ENCODE measurements at places on chromosomes 4 and X.

DNA sequence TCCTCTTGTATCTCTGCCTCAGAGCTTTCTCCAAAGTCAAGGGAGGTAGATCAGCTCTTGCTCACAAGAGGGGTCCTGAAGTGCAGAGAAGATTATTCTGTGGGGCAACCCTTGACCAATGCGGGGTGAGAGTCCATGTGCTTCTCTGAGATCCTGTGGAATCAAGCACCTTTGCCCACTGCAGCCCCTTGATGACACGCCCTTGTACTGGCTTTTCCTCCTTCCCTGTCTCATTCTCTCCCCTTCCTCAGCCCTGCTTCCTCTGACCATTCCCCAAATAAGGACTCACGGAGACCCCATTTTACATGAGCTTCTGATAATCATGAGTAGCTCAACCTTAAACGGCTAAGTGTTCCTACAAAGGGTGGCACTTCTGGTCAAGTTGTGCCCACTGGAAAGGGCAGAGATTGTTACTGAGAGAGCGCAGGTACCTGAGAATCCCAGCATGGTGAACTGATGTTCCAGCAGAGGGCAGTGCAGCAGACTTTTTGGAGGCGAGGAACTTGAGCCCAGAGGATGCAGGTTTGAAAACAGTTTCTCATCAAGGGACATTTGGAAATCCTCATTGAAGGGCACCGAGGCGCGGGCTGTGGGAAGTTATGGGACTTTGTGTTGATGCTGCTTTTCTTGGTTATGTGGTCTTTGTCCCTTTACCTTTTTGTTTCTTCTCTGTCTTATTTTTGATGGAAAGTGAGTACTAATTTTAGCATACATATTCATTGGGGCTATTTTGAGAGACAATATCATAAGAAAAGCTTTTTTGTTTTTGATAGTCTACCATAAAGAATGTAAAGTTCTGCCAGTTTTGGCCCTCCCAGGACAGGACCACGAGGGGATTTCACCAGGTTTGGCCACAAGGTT is 201.3 kb downstream of the RBM46 start:
- peak; percentile 60 for DNase-seq

DNA sequence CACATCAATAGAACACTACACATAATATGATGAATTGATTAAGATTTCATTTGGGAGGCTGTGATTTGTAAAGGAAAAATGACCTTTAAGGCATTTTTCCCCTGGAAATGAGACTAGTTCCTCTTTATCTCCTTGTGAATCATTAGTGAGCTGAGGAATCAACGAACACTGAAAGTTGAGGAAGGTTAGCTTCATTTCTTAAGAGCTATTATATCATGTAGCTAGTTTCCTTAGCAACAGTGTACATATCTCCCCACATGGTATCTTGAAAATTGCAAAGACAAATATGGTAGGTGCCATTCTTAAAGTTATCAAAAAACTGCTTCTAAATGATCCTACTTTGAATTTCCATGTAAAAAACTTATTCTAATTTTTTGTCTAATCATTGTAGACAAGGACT is 127.5 kb upstream of the NRK start:
- DNase-seq: no peak

GRCh38 chr4:188061083-188061482 is 48.3 kb downstream of the TRIML2 start:
- DNase-seq: no peak

GRCh38 chrX:148416142-148416541 is 84.3 kb upstream of the AFF2 start:
- peak; percentile 21 for DNase-seq

DNA sequence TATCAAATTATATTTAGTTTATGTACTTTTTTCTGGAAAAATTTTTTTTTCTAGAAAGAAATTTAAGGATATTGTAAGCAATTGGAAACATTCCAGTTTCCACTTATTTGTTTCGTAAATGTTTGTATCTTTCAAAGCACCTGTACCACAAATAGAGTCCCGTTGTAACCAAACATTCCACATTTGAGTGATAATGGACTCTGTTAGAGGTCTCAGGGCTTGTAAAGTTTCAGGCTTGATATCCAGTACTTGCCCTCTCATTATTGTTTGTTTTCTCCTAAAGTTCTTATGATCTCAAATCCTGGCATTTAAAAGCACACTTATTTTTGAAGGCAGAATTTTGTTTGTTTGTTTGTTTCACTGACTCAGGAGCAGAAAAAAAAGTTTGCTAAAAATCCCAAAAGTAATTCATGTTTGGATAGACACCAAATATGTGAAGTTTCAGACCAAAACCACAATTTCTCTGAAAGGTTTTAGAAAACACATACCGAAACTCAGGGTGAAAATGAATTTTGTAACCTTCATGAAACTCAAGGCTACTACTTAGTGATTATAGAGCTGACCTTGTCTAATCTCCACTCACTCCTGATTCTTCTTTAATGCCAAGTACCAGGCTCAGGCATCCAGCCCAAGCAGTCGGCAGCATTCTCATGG is 5.7 kb upstream of the TMEM192 start:
- DNase-seq: no peak

DNA sequence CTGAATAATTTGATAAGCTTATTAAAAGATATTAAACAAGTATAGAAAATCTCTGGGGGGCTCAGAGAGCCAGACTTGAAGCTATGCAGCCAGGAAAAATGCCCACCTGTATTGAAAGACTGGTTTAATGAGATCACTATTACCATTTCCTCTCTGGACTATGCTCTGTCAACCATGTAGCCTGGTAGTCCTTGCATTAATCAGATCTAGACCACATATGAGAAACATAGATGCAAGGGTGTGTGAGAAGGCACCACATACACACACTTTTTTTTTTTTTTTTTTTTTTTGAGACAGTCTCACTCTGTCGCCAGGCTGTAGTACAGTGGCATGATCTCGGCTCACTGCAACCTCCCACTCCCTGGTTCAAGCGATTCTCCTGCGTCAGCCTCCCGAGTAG is 75.9 kb upstream of the ATP8A1 start:
- no peak for DNase-seq

DNA sequence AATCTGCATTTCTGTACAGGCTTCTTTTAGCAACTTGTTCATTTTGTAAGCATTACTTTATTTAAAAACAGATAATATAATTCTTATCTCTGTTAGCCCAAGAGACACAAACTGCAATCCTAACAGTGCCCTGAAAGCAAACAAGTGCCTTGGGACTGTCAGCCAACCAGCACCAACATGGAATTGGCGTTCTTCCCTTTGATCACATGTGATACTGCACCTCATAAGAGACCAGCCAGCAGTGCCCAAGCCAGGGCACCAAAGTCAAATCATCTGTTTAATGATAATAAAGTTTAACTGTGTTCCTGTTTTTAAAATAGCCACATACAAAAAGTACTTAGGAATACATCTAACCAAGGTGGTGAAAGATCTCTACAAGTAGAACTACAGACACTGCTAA is 223.2 kb downstream of the PRDM5 start:
- DNase-seq: no peak

DNA sequence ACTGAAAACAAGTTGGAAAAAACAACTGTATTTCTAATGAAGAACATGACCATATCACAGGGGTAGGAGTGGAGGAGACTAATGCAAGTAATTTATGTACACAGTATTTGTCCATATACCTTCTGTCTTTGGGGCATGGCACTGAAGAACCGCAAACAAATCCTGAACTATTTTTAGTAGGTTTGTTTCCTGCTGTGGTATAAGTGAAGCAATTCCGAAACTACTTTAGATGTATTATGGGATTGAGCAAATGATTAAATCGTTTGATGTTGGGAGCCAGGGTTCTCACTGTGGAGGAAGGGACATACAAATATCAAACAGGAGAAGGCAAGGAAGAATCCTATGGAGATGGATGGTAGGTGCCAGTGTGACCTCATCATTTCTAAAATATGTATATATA is 18.9 kb upstream of the SH3KBP1 start:
- DNase-seq: no peak

DNA sequence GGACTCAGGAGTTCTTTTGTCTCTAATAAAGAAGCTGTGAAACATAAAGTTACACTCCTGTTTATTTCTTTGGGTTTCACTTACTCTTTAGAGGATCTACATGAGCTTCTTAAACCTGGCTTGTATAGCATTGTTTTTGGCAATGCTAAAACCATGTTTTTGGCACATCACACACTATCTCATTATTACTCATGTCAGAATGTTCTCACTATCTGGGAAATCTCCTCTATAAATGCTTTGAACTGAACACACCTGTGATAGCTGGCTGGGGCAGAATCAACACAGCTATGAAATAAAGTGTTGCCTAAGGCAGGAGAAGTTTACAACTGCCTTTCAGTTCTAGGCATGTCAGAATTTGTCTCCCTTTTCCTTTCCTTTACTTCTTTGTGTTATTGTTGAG is 52.6 kb downstream of the SULT1B1 start:
- DNase-seq: no peak

GRCh38 chrX:110050901-110051300 is 48.0 kb downstream of the TMEM164 start:
- no peak for DNase-seq

DNA sequence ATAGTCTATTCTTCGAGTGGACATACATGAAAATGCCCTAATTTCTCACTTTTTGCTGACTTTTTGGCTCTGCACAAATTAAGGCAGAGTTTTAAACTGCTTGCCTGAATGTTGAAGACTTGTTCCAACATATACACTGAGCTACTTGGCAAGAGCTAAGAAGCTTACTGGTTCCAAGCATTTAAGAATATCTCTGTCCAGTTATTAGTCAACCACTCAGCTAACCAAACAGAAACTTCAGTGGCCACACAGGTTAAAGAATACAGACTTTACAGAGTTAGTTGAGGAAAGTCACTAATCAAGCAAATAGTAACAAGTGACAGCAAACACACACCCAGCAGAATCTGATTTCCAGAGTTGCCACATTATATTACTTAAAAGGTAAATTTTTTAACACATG is 35.5 kb downstream of the AMER1 start:
- DNase-seq: no peak

- DNase-seq: no peak
Observed at GRCh38 chrX:136215559-136215958, 35.6 kb downstream of the MAP7D3 start.

DNA sequence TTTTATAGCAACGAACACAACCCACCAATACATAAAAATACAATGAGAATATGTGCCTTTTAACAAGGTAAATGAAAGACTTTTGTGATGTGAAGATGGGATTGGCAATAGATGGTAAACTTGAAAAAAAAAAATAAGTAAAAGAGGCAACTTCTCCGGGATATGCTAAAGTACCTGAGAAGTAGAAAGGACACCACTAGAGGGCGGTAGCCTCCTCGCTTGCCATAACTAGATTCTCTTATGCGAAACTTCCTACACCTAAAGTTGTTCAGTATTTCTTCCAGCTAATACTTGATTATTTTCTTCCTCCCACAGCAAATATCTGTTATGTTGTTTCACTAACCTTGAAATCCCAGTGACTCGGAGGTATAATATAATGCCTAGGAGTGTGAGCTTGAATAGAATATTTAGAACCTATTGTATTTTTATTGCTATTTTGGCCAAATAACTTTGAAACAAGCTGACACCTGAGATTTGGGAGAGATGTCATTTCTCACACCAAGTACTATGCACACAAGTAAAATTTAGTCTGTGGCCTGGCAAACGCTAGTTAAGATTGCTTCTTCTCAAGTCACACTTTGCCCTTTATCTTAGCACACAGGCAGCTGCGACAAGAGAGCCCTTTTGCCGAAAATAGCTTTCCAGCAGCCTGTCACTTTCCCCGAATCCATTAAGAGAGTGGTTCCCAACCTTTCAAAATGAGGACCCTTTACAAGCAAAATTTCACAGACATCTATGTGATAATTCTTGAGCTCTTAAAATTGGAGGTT is 44.9 kb upstream of the PDLIM5 start:
- peak; percentile 88 for DNase-seq

- DNase-seq: no peak
Observed at GRCh38 chr4:172674811-172675210, 493.8 kb upstream of the GALNT7 start.

DNA sequence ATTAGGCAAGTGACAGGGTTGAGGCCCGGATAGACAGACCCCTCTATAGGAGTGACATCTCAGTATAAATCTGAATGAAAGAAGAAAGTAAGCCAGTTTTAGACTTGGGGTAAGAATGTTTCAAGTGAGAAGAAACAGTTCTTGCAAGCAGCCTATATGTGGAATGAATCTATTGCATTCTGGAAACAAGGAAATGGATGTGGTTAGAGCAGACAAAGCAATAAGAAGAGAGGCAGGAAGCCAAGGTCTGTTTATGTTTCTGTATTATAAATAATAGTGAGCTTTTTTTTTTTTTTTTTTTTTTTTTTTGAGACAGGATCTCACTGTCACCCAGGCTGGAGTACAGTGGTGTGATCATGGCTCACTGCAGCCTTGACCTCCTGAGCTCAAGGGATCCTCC is 255.8 kb downstream of the UNC5C start:
- DNase-seq: no peak

DNA sequence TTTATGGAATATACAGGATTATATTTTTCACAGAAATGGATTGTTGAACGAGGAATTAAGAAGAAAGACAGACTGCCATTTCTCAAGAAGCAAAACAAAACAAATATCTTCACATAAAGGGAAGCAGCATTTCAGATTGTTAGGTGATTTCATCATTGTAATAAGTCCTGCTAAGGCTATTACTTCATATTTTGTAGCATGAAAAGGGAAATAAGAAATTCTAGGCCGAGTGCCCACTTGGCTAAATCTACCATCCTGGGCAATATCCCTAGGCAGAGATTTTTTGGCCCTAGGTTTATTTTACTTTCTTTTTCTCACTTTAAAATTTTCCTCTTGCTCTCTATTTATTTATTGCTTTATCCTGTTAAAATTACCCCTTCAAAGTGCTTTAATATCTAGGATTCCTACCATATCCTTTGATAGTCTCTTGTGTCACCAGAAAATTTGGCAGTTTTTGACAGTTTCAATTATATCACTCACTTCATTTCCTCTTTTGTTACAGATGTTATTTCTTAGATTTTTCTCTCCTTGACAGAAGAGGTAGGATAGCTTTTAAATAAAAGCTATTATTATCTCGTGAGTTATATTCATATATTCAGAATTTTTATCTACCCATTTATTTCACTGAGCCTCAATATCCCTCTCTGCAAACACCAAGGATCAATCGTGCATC is 142.3 kb downstream of the PDGFC start:
- no peak for DNase-seq

- peak; percentile 61 for DNase-seq
Observed at GRCh38 chr4:113825272-113825671, 63.7 kb upstream of the CAMK2D start.

GRCh38 chr4:102216666-102217065 is 128.6 kb downstream of the SLC39A8 start:
- DNase-seq: no peak

- peak; percentile 0 for DNase-seq
Observed at GRCh38 chrX:54288968-54289367, 68.9 kb downstream of the WNK3 start.
